ENCODE measurements at places on chromosomes 2 and 18.
A peak's percentile ranks its signal among the peaks of the same experiment; 100 is the strongest.

DNA sequence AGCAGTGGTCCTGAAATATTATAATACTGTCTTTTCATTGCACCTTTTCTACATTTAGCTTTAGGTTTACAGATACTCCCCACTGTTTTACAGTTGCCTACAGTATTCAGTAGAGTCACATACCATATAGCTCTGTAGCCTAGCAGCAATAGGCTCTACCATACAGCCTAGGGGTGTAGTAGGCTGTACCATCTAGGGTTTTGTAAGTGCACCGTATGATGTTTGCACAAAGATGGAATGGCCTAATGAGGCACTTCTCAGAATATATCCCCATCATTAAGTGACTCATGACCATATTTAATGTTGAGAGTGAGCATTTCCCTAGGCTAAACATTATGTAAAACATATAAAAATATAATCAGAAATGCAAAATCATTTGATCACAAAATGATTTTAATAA lies 511.3 kb upstream of the RAB12 start:
- DNase-seq: no peak

GRCh38 chr2:24546669-24547068 lies 55.6 kb downstream of the NCOA1 start:
- no peak for DNase-seq

DNA sequence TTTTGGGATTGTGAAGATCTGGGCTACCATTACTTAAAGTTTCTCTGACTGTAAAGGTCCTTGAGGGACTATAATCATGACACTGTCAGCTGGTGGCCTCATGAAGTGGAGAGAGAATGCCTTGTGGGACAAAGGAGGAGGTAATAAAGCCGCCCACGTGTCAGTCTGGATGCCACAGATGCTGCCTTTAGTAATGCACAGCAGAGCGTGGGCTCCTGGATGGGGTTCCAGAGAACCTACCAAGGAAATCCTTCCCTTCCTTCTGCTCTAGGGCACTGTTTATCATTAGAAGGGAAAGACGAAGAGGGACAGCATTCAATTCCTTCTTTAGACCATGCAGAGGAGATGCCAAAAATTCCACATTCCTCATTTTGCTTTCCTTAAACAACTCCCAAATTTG lies 63.5 kb downstream of the COL5A2 start:
- DNase-seq: no peak

- DNase-seq: no peak
Observed at GRCh38 chr18:45844938-45845337, 19.5 kb downstream of the SIGLEC15 start.

- DNase-seq: no peak
Observed at GRCh38 chr2:10635430-10635829, 54.3 kb downstream of the NOL10 start.

- no peak for DNase-seq
Observed at GRCh38 chr2:177289824-177290628, 25.5 kb upstream of the NFE2L2 start.

DNA sequence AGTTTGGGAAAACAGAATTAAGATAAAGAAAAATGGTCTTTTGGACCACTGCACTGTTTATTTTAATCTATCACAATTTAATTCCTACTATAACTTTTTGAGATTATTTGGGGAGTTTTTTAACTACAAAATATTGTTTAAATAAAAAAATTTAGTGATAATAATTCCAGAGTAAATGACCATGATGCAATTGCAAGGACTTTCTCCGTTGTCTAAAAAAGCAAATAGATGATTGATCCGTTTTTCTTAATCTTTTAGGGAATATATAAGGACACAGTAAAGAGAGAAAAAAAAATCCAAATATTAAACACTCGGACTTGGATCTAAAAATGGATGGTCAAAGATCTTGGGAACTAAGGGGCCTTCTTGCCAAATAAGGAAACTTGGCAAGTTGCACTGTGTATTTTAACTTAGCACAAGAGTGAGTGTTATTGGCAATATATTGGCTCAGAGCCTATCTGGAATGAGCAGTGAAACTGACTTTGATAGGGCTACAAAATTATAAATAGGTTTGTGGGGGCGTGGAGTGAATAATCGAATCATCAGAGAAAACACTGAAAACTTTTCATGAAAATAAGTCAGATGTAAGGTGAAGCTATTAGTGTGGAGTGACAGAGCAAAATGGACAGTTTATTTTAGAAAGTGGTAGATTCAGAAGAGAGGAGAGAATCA lies 2.0 kb downstream of the MAP3K20 start:
- peak; percentile 34 for DNase-seq

- DNase-seq: no peak
Observed at GRCh38 chr18:68282232-68282631, 432.7 kb downstream of the TMX3 start.

GRCh38 chr18:55038162-55038561 lies 78.9 kb upstream of the CCDC68 start:
- DNase-seq: no peak

- DNase-seq: peak; percentile 15
Observed at GRCh38 chr18:62388855-62389760, 64.0 kb downstream of the TNFRSF11A start.

GRCh38 chr2:72793798-72794440 lies 31.9 kb downstream of the EXOC6B start:
- DNase-seq: peak; percentile 37

DNA sequence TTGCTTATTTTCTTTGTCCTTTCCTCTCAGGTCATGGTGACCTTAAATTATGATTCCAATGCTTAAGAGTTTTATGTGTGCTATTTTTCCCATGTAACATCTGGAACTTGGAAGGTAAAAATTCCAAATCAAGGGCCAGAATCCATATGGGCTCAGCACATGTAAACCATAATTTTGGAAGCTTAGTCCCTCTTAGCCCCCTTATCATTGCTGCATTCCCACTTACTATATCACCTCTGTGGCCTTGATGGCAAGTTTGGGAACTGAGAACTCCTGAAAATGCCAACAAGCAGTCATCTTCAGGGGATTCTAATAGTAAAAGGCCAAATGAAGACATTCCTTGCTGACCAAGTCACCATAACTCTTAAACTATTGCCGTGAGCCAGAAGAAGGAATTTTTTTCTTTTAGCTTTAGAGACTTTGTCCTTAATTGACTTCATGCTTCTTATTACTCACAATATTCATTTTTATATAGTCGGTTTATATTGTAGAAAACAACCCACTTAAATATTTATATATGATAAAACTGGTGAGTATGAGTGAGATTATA lies 251.4 kb downstream of the SLC8A1 start:
- DNase-seq: no peak

DNA sequence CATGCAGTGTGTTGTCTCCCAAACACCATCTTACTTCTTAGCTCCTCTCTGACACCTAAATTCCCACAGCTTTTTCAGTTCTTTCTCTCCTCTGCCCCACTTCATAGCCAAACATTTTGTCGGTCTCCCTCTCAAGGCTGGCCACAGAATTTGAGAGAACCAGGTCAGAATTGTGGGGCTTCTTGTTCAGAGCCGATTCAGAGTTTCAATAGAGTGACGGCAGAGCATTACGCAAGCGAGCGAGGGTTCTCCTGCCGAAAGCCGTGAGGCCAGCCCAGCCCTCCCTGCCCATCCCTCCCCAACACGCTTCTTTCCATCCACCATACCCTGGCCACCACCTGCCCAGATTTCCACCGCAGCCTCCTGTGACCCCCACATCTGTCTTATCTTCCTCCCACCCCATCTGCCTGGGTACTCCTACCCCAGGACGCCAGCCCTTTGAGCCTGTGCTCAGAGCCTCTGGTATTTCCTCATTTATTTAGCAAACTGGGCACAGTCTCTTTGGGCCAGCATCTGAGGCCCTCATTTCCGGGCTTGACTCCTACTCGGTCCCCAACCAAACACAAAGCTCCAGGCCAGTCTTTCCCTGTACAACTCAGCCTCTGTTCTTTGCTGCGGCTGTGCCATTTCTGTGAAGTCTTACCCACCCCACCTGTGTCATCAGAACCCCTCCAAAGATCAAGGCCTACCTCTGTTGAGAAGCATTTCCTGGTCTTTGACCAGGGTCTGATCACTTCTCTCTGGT lies 70.0 kb upstream of the MAP4K4 start:
- DNase-seq: no peak

- DNase-seq: no peak
Observed at GRCh38 chr2:12421046-12421445, 295.7 kb upstream of the TRIB2 start.

DNA sequence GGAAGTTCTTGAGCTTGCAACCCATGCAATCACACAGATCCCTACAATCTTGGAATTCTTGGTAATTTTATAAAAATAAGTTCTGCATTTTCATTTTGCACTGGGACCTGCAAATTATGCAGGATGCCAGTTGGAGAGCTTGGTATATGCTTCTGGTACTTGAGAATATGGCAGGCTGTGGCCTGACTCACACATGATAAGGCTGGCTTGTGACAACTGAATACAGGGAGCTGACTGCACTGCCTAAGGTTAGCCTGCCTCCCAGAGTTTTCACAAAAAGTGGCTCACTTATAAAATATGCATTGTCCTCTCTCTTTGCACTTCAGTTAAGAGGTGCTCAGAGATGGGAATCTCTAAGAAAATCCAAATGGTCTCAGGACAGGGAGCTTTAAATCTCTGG lies 265.5 kb upstream of the KCNJ3 start:
- DNase-seq: no peak

DNA sequence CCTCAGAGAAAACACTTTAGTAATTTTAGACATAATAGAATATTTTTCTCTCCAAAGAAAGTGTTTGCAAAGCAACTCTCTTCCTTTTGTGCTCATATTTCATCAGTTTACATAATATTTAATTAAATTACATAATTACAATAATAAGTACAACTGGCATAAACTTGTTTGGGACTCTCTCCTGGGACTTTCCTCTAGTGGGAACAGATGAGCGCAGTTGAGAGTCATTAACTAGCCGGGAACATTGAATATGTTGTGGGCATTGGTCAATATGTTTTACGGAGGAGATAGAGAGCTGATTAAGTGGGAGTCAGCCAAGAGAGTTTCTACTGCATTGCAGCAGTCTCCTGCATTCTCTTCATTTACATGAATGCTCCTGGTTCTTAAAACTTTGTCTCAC lies 607.7 kb downstream of the ARHGAP15 start:
- DNase-seq: no peak

DNA sequence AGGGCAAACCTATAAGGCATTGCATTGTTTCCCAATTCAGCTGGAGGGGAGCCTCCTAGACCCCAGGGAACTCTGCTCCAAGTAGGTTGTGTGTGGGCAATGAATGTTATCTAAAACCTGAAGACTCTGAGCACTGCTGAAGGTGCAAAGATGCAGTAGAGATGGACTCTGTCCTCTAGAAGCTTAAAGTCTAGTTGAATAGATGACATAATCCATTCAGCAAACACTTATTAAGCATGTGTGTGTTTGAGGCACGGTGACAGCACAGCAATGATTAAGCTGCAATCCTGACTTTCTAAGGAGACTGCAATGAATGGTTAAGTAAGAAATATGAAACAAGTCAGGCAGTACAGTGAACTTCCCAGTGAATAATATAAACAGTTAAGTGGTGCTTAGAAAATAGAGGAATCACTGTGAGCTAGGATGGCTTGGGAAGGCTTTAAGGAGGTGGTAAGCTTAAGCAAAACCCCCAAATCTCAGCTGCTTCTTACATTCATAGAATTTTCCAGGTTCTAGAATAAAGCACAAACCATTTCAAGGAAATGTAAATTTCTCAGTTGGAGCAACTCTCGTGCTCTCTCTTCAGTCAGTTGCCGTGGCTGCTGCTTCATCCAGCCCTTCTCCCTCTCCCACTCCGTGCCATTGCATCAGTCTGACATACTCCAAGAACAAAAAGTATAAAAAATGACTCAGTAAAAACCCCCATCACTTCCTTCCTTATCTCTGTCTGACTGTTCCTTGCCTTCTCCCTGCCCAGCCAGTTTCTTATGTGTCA lies 19.1 kb downstream of the MXD1 start:
- DNase-seq: peak; percentile 78

DNA sequence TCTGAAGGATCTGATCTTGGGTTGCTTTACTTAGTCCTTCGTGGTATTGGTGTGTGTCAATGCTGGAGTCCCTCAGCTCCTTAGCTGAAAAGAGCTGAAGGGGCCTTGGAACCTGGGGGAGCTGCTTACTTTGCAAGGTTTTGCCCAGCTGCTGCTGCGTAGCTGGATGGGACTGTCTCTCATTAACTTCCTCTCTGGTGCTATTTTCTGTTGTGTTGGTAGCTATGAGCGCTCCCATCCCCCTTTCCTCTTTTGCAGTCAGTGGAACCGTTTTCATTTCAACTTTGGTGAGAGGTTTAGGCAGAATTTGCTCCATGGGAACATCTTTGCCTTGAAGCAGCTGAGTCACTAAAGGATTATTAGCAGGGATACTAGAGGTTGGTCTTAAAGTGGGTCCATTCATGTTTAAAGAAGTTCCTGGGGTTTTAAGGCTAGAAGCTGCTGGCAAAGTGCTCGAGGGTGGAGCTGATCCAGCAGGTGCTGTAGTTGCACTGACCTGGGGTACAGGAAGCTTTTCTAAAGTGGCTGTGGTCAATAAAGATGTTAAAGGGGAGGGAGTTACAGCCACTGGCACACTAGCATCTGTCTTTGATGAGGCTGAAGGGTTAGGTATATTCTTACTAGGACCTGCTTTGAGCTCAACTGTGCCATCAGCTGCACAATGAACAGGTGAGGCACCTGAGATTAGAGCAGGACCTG lies 69.9 kb upstream of the DTNB start:
- no peak for DNase-seq

- DNase-seq: peak; percentile 46
Observed at GRCh38 chr2:232129483-232129882, 168.0 kb downstream of the DIS3L2 start.

- peak; percentile 37 for DNase-seq
Observed at GRCh38 chr2:238700117-238700457, 147.8 kb upstream of the TWIST2 start.

DNA sequence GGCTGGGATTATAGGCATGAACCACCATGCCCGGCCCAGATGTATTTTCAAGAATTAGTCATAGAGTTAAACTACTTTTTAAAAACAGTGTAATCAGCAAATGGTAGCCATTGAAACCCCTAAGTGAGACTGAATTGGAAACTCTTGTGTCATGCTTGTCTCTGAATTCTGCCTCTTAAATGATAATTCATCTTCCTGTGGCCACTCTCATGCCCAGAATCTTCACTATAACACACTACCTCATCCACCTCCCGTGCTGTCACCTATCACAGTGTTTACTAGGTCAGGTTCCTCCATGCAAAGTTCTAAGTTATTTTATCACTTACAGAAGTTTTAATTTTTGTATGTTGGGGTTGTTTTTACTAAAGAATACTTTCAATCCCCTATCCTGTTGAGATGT lies 197.5 kb downstream of the PHLPP1 start:
- DNase-seq: no peak

DNA sequence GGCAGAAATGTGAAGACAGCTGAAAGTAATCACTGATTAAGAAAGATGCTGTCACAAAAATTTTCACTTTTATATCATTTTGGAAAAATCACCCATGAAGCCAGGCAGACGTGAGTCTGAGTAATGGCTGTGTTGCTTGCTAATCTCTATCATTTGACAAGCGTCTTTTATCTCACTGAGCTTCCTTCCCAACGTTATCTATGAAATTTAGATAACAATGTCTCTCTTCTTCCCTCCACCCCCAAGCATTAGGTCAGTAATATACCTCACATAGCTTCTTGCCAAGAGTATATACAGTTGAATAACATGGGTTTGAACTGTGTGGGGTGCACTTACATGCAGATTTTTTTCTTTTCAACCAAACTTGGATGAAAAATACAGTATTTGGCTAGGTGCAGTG lies 388.6 kb upstream of the NRXN1 start:
- DNase-seq: no peak
